Adrenal gland (tissue), 19 donors: ENCODE measurements at places on chromosomes 2 and 18.
A peak's percentile ranks its signal among the peaks of the same experiment; 100 is the strongest.

GRCh38 chr2:226487573-226487972 is 312.0 kb downstream of the IRS1 start:
- no peak for DNase-seq

DNA sequence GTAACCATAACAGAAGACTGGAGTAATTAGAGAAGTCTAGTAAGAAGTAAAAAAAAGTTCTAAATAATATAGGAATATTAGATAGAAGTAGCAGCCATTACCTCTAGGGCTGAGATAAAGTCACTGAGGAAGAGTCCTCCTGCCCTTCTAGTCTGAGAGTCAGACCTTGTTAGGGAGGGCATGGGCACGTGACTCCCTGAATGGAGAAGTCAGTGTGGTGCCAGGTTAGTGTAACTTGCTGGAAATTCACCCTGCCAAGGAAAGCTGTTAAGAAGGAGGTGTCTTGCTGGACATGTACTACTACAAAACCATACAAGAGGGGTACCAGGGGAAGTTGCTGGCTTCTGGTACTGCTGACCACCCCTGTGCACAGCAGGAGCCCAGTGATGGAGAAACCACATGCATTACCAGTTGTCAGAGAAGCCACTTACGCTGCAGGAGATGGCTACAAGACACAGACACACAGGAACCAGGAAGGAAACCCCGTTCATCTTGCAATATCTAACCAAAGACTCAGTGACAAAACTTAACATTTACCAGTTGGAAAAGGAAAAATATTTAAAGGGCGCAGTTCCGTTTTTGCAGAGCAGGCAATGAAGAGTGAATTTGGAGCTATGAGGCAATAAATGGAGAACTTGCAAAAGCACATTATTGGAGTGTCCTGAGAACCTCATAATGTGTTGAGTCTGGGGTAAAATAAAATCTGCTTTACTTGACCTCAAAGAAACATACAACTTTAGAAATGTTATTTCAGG is 77.2 kb upstream of the TLK1 start:
- DNase-seq, result no peak

DNA sequence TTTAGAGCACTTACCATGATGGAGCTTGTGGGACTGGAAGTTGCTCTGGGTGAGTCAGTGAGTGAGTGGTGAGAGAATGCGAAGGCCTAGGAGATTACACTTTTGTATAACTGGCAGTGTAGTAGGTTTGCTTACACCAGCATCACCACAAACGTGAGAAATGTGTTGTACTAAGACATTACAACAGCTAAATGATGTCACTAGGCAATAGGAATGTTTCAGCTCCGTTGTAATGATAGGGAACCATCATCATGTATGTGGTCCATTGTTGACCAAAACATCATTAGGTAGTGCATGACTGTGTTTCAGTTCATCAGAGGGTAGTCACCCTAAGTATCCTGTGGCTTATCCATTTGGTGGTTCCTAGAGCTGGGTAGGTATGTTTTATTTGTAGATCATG is 11.9 kb downstream of the ZNF407 start:
- no peak for DNase-seq

DNA sequence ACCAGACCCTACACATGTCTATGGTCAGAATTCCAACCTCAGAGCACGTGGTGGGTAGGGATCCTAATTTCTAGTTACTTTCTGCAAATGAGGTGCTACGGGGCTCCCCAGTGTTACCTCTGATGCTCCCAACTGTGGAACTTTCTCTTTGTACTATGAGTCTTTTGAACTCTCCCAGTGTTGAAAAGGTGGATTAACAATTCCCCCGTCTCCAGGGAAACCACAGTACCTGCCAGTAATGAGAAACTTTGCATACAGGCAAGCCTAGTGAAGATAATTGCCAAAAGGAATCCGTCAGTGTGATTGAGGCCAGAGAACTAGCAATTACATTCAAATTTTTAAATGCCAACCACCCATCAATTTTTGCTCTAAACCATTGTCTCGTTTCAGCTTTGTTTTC is 129.0 kb upstream of the FOSL2 start:
- DNase-seq, result no peak

- no peak for DNase-seq
Observed at GRCh38 chr2:98776136-98776535, 45.2 kb upstream of the MGAT4A start.

DNA sequence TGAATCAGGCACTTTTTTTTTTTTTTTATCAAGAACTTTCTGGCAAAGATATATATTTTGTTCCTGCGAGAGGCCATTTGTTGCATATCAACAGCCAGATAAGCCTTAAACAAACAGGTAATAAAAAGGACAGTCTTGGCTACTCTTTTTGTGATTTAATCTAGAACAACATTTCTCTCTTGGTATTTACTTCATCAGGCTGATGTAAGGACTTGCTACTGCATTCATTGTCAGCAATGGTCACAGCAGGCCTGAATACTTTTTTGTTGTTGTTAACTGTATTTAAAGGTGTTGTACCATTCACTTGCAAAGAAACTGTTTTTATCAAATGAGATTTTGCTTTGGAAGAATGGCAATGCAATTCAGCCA is 683.8 kb downstream of the IRS1 start:
- DNase-seq, result no peak

DNA sequence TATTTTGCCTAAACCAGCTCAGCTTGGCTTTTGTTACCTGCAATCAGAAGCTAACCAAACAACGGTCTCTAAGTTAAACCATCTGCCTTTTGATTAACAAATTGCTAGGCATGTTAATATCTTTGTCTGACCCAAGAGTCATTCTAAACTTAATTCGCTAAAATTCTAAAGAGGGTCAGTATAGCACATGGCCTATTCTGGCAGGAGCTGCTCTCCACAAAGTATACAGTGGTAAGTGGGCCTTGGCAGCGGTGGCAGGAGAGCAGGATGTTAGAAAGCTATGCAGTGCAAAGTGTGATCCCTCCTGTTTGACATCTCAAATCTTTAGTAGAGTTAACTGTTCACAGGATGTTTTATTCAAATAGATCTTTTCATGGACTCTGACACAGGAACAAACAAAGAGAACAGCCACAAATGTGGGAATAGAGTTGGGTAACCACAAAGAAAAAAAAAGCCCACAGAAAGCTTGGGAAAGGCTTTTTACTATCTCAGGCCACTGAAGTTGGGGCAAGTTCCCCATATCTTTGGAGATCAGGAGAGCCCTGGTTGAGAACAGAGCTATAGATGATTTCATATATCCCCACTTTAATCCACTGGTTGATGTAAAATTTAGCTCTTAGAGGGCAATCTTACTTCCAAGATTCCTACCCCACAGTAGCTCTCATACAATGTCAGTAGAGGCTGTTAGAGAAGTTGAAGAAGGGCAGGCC is 10.6 kb downstream of the CFAP210 start:
- no peak for DNase-seq

GRCh38 chr2:115678129-115678528 is 1235.7 kb downstream of the DPP10 start:
- no peak for DNase-seq

DNA sequence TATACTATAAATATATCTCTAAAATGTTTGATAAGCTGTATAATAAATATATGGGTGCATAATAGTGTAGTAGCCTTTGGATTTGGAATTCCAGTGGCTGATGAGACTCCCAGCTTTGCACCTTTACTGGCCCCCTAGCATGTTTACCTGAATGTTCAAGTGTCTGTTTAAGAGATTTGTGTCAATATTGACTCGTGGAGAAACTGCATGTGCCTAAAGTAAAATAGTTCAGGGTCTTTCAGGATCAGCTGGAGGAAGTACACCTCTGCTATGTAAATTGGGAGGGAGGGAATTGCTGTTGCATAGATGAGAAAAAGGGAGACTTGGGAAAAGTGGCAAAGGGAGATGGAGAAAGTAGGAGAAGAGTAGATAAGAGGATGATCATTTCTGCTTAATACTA is 23.9 kb downstream of the ME2 start:
- DNase-seq, result no peak

DNA sequence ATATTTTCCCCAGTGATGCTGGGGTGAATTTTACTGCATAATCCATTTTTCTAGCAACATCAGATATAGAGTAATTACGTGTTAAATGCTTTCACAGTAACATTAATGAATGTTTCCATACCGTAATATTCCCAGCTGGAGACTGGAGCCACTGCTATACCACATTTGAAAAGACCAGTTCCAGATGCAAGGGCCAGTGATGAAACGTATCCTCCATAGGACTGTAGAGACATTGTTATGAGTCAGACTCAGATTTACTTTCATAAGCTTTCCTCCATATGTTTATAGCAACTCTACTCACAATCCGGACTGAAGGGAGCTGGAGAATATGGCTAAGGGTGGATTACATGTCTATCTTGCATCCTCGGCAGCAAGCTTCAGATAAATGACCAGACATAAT is 22.7 kb upstream of the GCG start:
- DNase-seq, result no peak

DNA sequence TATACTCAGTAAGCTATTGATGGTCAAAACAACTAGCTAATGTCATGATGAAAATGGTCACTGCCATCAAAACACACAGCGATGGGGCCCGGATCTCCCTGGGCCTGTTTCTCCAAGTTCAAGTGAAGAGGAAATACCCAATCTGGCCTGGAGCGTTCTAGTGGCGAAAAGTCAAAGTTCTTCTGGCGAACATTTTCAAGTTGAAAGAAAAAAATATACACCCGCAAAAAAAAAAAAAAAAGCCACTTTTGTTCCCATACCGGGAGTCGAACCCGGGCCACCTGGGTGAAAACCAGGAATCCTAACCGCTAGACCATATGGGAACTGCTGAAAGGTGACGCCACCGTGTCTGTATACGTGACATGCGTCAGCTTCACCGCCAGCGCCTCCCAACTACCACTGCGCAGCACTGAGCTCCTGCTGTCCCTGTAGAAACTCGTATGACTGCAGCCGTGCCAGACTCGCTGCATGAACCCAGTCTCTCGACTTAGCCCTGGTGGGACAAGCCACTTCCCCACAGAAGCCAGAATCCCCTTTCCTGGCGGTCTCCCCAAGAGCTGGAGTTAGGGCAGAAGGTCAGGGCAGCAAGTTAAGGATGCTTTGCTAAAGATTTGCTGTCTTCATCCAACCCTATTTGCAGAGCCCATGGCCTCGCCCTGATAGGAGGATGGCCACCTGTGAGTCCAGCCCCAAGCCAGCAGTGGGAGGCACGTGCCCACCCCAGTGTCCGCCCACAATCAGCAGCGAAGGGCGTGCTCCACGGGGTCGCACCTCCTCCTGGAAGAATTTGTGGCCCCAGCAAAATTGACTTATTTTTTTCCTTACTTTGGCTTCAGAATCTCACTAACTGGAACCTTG is 5.6 kb upstream of the IMP4 start:
- DNase-seq, result peak; percentile 90

GRCh38 chr2:10267551-10268465 is 34.9 kb upstream of the HPCAL1 start:
- DNase-seq, result peak; percentile 24

GRCh38 chr18:24051031-24051947 is 36.7 kb downstream of the TTC39C start:
- DNase-seq, result no peak

DNA sequence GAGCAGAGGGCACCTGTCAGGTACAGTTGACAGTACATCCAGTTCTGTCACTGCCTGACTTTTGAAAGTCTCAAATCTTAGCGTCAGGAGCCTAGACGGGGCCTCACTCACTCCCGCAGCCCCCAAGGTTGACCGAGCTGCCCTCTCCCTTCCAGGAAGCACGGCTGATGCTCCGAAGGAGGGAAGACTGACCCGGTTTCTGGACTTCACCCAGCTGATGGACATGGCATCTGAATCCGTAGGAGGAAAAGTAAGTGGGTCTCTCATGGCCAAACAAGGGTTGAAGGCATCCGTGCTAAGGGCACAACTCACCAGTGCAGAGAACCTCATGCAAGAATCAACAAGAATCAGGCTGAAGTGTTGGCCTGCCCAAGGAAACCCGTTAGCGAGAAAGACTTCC is 12.9 kb downstream of the ALLC start:
- DNase-seq, result no peak

- no peak for DNase-seq
Observed at GRCh38 chr2:226934546-226935201, 98.8 kb downstream of the RHBDD1 start.

GRCh38 chr2:3728104-3729054 is 25.0 kb downstream of the DCDC2C start:
- no peak for DNase-seq

DNA sequence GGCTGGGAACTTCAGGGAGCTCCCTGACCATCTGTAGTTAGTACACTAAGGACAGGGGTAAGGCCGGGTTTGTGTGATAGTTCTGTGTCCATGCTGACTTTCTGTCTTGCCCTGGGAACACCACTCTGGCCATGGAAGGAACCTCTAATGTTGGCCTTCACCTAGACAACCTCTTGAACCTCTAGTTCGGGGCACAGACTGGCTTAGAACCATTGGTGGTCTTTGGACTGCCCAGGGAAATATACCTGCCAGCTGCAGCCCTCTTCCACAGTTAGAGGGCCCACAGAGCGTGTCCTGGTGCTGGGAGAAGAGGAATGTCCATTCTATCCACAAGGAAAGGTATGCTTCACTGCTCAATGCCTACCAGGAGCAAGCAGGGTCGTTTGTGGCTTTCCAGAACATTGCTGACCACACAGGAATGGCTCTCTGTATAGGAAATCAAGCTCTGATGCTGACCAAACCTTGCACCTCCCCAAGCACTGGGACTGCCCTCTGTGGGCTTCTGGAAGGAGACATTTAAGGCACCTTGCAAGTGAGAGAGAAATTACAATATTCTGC is 318.8 kb upstream of the EPAS1 start:
- DNase-seq, result no peak

GRCh38 chr2:46657042-46657504 is 177.7 kb downstream of the TMEM247 start:
- no peak for DNase-seq

DNA sequence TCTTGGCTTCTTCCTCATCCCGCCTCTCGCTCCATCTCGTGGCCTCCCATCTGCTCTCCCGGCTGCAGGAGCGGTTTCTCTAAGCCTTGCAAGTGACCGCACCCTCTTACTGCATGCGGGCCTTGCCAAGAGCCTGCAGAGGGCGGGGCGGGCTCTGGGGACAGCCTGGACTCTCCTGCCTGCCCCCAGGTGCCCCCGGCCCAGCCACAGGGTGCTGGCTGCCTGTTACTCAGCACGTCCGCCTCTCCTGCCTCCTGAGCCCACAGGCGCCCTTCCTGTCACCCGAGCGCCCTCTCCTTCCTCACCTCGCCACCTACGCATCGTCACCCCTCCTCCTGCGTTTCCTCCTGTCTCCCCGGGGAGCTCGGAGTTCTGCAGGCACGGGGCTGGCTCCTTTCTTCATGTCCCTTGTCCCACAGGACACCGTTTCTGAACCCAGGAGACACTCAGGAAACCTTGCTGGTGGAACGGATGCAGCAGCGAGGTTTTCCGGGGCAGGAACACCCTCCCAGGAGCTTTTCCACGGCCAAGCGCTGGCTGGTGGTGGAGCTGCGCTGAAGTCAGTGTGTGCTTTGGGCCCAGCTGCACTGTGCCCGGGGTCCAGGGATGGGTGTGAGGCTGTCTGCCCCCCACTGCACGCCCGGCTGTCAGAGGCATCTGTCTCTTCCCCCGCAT is 28.5 kb downstream of the HPCAL1 start:
- DNase-seq, result peak; percentile 42

DNA sequence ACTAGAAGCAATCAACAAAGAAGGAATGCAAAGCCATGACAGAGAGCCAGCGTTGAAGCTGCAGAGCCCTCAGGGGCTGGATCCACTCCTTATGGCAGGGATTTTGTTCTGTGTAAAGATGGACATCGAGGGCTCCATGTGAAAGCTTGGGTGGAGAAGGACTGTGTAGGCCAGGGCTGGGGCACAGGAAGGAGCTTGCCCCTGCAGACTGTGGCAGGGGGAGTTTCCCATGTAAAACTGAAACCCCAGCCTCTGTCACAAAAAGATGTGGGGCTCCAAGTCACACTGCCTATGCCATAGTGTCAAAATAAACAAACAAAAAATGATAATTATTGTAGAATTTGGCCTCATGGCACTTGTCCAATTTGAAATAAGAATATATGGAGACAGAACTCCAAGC is 408.7 kb upstream of the HS6ST1 start:
- DNase-seq, result no peak
